ENCODE measurements at places on chromosomes 5 and 9. TPM values are rescaled to one million over a fixed set of nuclear protein-coding genes. Genes with fewer than 3 reads are reported as not detected.

Gene SYK
- total RNA-seq, result 0.19 TPM

Gene PLAC8L1
- 0.40 TPM for total RNA-seq

Gene CDC25C
- 23.2 TPM for total RNA-seq

Gene LIX1
- total RNA-seq, result not detected

Gene FRMPD1
- total RNA-seq, result not detected

Gene SIGMAR1
- total RNA-seq, result 58.9 TPM

Gene SPINK13
- not detected for total RNA-seq

Gene PCDHGA5
- 0.05 TPM for total RNA-seq

Gene LCP2
- 115 TPM for total RNA-seq

Gene HAVCR2
- total RNA-seq, result 10.4 TPM

DNA sequence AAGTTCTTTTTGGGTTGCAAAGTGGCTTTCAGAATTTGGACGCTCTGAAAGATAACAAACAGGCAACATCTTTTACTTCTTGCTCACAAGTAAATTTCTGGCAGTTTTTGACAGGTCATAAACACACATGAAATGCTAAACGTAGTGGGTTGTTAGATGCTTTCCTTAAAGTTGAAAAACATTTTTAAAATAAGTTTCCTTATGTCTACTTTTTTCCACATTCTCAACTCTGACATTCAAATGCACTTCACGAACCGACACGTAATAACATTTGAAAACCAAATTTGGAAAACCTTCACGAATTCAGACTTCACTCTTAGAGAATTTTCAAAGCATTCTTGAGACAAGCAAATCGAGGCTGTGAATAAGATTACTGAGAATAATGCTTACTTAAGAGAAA is 26.9 kb downstream of the MTX3 start:
- no peak for DNase-seq
- no peaks in the 10 kb centered on the region for H3K36me3 ChIP-seq
- peaks cover 20% of the 10 kb centered on the region for H3K27me3 ChIP-seq
- no peak overlapping the region for H3K4me3 ChIP-seq
- H3K27ac ChIP-seq, result no peak overlapping the region

DNA sequence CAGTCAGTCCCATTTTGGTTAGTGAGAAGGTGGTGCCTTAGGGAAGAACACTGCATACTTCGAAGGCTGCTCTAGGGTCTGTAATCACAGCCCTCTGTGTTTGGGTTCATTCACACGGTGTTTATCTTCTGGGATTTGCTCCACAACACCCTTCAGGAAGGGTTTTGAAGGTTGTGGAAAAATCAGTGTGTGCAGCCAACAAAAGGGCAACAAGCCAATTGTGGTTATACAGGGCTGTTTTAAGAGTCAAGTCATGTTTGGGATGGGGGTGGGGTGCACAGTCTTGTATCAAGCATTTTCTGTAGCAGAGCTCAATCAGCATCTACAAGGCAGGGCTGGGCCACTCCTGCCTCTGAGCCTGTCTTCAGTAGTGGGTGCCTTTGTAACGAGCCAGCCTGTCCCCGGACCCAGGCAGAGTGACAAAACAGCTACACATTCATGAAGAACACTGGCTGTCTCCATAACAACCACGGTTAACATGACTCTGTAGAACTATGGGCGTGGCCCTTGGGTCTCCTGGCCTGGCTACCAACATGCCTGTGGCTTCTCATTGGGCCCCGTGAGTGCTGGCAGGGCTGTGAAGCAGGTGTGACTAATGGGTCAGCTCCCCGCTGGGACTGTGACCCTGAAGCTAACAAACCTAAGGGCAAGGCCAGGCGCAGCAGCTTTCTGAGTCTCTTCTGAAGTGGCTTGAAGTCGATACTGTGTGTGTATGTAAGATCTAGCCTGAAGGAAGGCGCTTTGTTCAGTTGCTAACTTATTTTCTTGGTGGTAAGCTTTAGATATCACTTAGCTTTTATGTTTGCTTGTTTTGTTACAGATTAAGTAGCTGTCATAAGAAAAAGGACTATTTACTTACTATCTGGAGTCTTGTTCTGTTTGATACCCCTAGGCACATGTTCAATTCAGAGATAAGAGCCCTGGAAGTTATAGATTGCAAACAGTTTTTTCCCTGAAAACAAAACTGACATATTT is 27.9 kb upstream of the GOLM1 start:
- DNase-seq, result no peak
- H3K4me1 ChIP-seq, result no peaks in the 10 kb centered on the region
- H3K4me3 ChIP-seq, result no peak overlapping the region
- H3K36me3 ChIP-seq, result no peaks in the 10 kb centered on the region
- no peak overlapping the region for H3K27ac ChIP-seq
- no peaks in the 10 kb centered on the region for H3K27me3 ChIP-seq

- no peaks in the 10 kb centered on the region for H3K36me3 ChIP-seq
- H3K27me3 ChIP-seq, result peaks cover 6% of the 10 kb centered on the region
- H3K4me3 ChIP-seq, result no peak overlapping the region
- peaks cover 3% of the 10 kb centered on the region for H3K4me1 ChIP-seq
- no peak for DNase-seq
- no peak overlapping the region for H3K27ac ChIP-seq
These were observed 5.3 kb downstream of the DOK3 start for GRCh38 chr5:177504086-177505056.

- H3K4me3 ChIP-seq, result no peak overlapping the region
- H3K36me3 ChIP-seq, result no peaks in the 10 kb centered on the region
- H3K27me3 ChIP-seq, result no peaks in the 10 kb centered on the region
- no peaks in the 10 kb centered on the region for H3K4me1 ChIP-seq
These were observed 104.9 kb upstream of the FTMT start for GRCh38 chr5:121746763-121747162.

DNA sequence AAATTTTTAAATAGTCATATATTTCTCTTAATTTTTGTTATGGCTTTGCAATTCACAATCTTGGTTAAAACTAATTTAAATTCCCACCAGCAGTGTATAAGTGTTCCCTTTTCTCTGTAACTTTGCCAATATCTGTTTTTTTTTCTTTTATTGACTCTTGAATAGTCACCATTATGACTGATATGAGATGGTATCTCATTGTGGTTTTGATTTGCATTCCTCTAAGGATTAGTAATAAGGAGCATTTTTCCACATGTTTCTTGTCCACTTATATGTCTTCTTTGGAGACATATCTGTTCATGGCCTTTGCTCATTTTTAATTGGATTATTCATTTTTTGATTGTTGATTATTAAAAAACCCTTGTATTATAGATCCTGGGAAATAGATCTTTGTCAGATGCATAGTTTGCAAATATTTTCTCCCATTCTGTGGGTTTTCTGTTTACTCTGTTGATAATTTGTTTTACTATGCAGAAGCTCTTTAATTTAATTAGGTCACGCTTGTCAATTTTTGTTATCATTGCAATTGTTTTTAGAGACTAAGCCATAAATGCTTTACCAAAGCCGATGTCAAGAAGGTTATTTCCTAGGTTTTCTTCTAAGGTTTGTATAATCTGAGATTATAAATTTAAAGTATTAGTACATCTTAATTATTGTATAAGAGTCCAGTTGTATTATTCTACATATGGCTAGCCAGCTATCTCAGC is 610.9 kb downstream of the CHSY3 start:
- H3K36me3 ChIP-seq, result no peaks in the 10 kb centered on the region
- no peak for DNase-seq
- H3K27ac ChIP-seq, result no peak overlapping the region
- H3K4me3 ChIP-seq, result no peak overlapping the region

GRCh38 chr9:95415158-95415557 is 97.6 kb upstream of the FANCC start:
- peaks cover 2% of the 10 kb centered on the region for H3K4me1 ChIP-seq
- peaks cover 2% of the 10 kb centered on the region for H3K27me3 ChIP-seq
- no peak for DNase-seq
- H3K36me3 ChIP-seq, result no peaks in the 10 kb centered on the region
- no peak overlapping the region for H3K27ac ChIP-seq

DNA sequence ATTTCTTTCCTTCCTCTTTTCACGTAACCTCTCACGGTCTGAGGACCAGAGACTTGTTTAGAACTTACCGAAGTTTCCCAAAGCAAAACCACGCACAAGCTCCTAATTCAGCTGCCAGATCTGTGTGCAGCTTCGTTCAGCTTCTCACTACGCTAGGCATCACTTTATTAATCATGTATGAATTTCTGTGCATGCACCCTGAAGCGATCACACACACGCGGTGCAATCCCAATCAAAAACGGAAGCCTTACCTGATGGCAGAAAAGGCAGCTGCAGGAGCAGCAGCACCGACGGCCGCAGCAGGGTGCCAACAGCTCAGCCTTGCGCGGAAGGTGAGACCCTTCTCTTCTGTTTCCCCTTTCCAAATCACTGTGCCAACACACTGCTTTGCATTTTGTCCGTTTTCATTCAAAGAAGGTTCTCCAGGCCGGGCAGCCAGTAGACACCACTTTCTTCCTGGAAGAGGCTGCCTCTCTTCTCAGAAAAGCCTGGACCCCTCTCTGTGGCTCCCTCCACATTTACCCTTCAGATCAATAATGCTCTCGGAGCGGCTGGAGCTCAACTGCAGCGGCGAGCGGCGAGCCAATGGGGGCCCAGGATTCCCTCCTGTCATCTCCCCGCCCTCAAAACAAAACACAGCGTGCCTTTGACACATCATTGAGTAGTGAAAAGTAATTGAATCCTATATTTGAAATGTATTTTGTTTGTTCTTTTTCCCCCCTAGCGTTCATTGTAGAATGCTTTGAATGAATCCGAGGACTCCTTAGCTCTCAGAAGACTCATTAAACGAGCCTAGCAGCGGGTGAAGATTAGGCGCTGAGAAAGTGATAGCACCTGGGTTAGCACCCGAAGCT is at the start of gene CDH12:
Gene CDH12, minus strand, starts transcription at position 538 of the 854 bp plus-strand sequence.
- H3K36me3 ChIP-seq, result no peaks in the 10 kb centered on the region
- H3K27me3 ChIP-seq, result peaks cover 14% of the 10 kb centered on the region
- H3K4me3 ChIP-seq, result peak within 1 kb of the TSS; percentile 59
- H3K4me1 ChIP-seq, result peaks cover 6% of the 10 kb centered on the region
- H3K27ac ChIP-seq, result no peak within 1 kb of the TSS
- DNase-seq, result peak; percentile 7

- DNase-seq, result no peak
- H3K36me3 ChIP-seq, result no peaks in the 10 kb centered on the region
- peaks cover 12% of the 10 kb centered on the region for H3K27me3 ChIP-seq
- H3K4me3 ChIP-seq, result no peak overlapping the region
- H3K27ac ChIP-seq, result no peak overlapping the region
These were observed 64.9 kb upstream of the FANCC start for GRCh38 chr9:95382433-95382832.

DNA sequence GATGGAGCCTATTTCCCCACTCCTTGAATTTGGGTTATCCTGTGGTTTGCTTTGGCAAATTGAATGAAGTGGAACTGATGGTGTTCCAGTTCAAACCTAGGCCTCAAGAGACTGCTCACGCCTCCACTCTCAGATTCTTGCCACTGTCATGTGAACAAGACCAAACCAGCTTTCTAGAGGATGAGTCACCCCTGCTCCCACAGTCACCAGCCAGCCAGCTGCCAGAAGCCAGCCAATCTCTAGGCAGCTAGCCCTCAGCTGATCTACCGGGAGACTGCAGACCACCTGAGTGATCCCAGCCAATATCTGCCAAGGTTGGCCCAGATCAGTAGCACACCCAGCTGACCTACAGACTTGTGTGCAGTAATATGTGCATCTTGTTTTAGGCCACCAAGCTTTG is 300.6 kb downstream of the TMEM38B start:
- H3K4me1 ChIP-seq, result no peaks in the 10 kb centered on the region
- no peak overlapping the region for H3K4me3 ChIP-seq
- DNase-seq, result peak; percentile 4
- H3K36me3 ChIP-seq, result no peaks in the 10 kb centered on the region
- H3K27me3 ChIP-seq, result peaks cover 4% of the 10 kb centered on the region

GRCh38 chr5:14062178-14062577 is 81.0 kb upstream of the TRIO start:
- peaks cover 2% of the 10 kb centered on the region for H3K27me3 ChIP-seq
- DNase-seq, result no peak
- H3K27ac ChIP-seq, result no peak overlapping the region
- H3K4me1 ChIP-seq, result no peaks in the 10 kb centered on the region

DNA sequence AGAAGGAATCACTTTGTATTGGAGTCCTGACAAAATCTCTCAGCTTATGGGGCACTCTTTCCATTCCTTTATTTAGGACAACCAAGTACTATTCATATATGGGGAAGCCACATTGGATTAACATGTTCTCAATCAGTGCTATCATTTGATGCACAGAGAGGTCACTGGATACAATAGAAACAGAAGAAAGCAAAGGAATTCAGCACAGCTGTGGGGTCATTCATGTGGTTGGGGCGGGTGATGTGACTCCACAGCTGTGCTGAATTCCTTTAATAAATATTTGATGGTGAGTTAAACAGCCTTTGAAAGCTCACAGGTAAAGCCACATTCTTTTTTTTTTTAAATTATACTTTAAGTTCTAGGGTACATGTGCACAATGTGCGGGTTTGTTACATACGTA is 854 bp upstream of the TEX48 start:
- H3K4me1 ChIP-seq, result peaks cover 49% of the 10 kb centered on the region
- no peak overlapping the region for H3K4me3 ChIP-seq
- DNase-seq, result no peak
- H3K27me3 ChIP-seq, result peaks cover 2% of the 10 kb centered on the region
- H3K27ac ChIP-seq, result no peak overlapping the region

DNA sequence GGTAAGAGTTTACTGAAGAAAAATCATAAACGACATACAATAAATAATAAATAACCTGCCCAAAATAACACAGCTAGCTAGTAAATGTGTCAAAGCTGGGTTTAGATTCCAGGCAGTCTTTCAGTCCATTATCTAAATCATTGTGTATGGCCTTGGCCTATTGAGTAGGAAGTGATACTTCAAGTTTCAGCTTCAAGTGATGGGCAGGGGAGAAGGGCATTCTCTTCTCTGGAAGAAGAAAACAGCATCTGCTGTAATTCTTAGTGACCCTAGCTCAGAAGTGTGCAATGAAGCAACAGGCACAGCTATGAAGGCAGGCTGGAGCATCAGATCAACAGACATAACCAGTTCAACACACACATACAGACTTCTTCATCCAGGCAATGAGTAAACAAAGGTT is 42.5 kb downstream of the FNIP1 start:
- H3K4me1 ChIP-seq, result peaks cover 29% of the 10 kb centered on the region
- no peak overlapping the region for H3K27ac ChIP-seq
- no peaks in the 10 kb centered on the region for H3K27me3 ChIP-seq

GRCh38 chr5:88675708-88676636 is 207.0 kb downstream of the MEF2C start:
- peaks cover 26% of the 10 kb centered on the region for H3K4me1 ChIP-seq
- H3K27ac ChIP-seq, result no peak overlapping the region
- H3K27me3 ChIP-seq, result peaks cover 81% of the 10 kb centered on the region

- no peaks in the 10 kb centered on the region for H3K36me3 ChIP-seq
- no peak overlapping the region for H3K27ac ChIP-seq
- H3K27me3 ChIP-seq, result peaks cover 3% of the 10 kb centered on the region
- no peaks in the 10 kb centered on the region for H3K4me1 ChIP-seq
These were observed 32.7 kb upstream of the DMRTA1 start for GRCh38 chr9:22413884-22414283.
